Activated CD4-positive, alpha-beta T cell treated with anti-CD3 and anti-CD28 coated beads, Interleukin-2, amount 10 ng/mL, durations not matched to agents 24 days and 14 days (primary cell): ENCODE measurements at places on chromosomes 6 and 20. TPM values are rescaled to one million over a fixed set of nuclear protein-coding genes. Genes with fewer than 3 reads are reported as not detected.

DNA sequence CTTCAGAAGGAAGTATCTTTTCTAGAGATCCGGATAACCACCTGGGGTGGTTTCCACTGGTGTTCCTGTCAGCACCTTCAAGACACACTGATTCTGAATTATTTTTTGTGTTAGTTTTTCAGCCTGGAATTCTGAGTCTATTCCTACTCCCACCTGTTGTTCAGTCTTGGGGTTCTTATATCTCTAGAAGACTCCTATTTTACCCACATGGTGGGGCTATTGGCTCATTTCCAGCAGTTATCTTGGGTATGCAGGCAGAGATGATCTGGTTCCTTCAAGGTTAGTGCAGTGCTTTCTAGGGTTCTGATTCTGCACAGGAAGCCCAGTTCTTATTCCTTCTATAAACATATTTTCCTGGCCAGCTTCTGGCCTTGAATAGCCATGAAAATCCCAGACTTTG, 175.6 kb upstream of the PDE7B start:
- DNase-seq, result peak; percentile 85

DNA sequence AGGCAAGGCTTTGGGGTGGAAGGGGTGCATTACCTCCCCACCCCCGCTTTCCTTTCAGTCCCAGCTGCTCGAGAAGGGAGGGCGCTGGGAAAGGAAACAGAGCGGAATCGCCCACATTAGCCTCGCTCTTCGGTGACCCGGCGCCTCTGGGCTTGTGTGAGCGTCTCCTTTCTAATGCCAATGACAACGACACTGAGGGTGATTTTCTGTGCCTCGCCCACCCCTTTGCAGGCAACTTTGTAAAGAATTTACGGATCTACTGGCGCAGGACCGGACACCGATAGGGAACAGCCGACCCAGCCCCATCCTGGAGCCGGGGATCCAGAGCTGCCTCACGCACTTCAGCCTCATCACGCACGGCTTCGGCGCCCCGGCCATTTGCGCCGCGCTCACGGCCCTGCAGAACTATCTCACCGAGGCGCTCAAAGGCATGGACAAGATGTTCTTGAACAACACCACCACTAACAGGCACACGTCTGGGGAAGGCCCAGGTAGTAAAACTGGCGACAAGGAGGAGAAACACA, 24.3 kb downstream of the TFAP2B start:
- no peak for DNase-seq

- no peak for DNase-seq
These were observed 163.7 kb downstream of the MAFB start for GRCh38 chr20:40525351-40525750.

DNA sequence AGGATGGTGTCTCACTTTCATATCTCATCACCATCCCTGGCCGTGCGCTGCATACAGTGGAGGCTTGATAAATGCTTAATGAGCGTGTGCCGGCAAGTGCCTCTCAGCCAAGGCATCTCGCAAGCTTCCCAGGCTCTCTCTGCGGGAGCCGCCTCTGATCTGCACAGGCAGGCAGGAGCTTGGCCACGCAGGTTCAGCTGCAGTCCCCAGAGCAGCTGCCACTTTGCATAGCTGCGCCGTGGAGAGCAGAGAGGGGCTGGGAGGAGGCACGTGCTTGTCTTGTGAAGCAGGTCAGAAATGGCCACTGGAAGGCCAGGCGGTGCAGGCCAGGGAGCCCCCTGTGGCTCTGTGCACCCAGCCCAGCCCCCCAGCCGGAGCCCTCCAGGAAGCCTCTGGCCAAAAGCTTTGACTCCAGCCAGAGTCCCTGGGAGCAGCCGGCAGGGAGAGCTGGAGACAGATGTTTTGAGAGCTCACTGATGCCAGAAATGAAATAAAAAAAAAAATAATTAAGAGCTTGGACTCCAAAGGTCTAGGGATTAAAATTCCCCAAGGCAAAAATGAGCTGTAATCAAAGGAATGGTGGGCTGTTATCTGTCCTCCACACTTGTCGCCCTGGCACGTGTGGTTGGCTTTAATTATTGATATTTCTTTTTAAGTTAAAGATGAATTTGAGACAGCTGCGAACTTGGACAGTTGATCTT, 377.0 kb downstream of the CDH4 start:
- DNase-seq, result no peak

DNA sequence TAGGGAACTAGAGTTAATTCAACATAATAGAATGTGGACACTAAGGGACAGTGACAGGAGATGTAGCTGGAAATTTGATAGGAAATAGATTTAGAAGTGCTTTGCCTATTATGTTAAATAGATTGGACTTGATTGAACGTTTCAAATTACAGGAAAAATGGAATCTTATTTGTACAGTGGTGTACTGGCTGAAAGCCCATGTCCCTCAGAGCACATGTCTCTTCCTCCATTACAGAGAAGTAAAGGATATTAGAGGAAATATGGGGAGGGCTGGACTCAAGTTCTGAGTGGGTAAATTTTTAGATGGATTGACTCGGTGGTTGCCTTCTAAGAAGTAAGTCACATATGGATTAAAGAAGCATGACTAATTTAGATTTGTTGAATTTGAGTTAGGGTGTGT, 11.4 kb downstream of the PKIB start:
- no peak for DNase-seq

GRCh38 chr6:75551367-75551952, 50.2 kb upstream of the SENP6 start:
- no peak for DNase-seq

- no peak for DNase-seq
These were observed 45.0 kb downstream of the SLC17A5 start for GRCh38 chr6:73608761-73609160.

DNA sequence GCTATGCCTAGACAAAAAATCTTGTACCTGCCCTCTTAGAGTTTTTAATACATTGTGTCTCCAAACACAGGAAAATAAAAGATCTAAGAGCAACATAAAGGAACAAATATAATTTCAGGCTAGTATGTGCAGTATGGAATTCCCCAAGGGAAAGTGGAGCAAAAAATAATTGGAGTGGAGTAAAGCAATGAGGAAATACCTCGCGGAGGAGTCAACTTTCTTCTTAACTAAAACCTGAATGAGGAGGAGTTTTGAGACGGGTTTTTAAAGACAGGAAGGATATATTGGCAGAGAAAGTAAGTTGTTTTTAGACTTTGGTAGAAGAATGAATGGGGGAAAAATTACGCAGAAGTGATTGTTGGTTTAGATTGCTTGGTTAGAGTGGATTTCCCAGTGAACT, 14.0 kb downstream of the HIVEP1 start:
- no peak for DNase-seq

- DNase-seq, result no peak
These were observed 51.0 kb upstream of the ZFP64 start for GRCh38 chr20:52242237-52243230.

DNA sequence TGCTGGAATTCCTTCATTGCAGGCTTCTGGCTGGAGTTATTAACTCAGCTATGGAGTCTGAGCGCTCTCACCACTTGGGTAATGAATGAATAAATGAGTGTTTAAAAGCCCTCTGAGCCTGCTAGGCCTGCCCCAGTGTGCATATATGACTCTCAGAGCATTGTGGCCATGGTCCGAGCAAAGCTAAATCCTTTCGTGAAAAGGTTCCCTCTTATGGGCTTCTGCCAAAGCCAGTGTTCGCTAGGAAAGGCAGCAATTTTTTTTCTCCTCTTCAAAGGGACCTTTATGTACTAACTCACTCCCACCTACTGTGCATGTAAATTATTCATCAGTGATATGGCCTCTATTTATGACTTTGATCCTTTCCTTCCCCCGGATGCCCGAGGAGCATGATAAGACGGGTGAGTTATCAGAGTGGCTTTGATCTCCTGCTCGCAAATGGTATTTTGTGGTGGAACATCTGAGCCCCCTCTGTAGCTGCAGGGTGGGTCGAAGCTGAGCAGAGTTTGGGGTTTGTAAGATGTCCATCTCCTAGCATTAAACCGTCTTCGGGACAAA, 88.6 kb downstream of the LINC00237 start:
- DNase-seq, result no peak

GRCh38 chr6:21080221-21080620, 513.3 kb upstream of the SOX4 start:
- no peak for DNase-seq

DNA sequence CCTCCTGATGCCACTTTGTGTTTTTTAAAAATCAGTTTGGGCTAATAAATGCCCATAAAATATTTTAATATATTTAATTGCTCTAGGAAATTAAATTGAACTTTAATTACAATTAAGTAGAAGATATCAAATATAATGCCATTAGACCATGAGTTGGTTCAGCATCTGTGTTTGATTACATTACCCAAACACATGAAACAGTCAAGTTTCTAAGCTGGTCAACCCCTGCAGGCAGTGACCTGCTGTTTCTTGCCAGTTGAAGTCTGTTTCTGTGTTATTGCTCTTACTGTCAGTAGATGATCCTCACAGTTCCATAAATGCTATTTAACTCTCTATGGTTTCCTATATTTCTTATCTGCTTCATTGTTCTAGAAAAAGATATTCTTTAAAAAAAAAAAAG, 9.7 kb upstream of the TENT5A start:
- no peak for DNase-seq

The INSM1 gene
- total RNA-seq, result 46.7 and 48.8 TPM in 2 replicates

The PTK6 gene
- total RNA-seq, result 0.19 and 0.35 TPM in 2 replicates

The KIFC1 gene
- 64.9 and 66.5 TPM in 2 replicates for total RNA-seq

The AIG1 gene
- 2.9 and 4.7 TPM in 2 replicates for total RNA-seq

The CDK19 gene
- total RNA-seq, result 13.0 and 15.7 TPM in 2 replicates

The OPRL1 gene
- 0.23 and 0.28 TPM in 2 replicates for total RNA-seq
